H1 (cell line): ENCODE measurements at places on chromosomes 7 and 10.

GRCh38 chr10:4383651-4384098 is 442.3 kb upstream of the AKR1E2 start:
- DNase-seq = no peak

DNA sequence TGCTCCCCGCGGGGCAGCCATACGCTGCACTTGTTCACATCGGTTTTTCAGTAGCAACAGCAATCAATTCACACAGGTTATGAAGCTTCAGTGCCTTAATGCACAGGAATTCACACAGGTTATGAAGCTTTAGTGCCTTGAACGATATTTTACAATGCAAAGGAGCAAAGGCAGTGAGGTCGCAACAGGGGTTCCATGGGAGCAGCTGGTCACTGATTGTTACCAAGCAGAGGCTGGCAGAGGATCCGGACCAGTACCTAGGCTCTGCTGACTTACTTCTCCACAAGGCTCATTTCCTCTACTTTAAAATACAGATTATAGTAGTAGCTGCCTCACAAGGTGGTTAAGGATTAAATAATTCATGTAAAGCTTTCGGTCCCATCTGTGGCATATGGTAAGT is 95.2 kb upstream of the ODAD2 start:
- DNase-seq = no peak

- DNase-seq = peak; percentile 41
These were observed 74.9 kb downstream of the BEND7 start for GRCh38 chr10:13453896-13454295.

DNA sequence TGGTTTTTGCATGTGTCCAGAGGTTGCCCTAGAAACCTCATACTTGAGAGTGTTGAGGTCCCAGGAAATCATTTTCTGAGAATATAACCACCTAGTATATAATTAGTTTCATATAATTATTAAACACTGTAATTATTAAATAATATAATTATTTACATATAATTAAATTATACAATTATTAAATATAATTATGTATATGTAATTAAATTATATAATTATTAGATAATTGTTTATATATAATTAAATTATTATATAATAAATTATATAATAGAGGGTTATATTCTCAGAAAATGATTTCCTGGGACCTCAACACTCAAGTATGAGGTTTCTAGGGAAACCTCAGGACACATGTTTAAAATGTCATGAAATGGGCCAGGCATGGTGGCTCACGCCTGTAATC is 27.6 kb downstream of the SCRN1 start:
- no peak for DNase-seq
